ENCODE measurements at places on chromosomes 11 and 22. TPM values are rescaled to one million over a fixed set of nuclear protein-coding genes. Genes with fewer than 3 reads are reported as not detected.

MEN1 gene
- 18.7 TPM for total RNA-seq

LRRC74B gene
- not detected for total RNA-seq

MGAT3 gene
- 12.9 TPM for total RNA-seq

SERHL2 gene
- total RNA-seq: 10.8 TPM

RAB39A gene
- 0.42 TPM for total RNA-seq

ACTN3 gene
- total RNA-seq: 0.16 TPM

NRXN2 gene
- 11.6 TPM for total RNA-seq

OR5P2 gene
- total RNA-seq: 5.6 TPM

TMEM191B gene
- 1.5 TPM for total RNA-seq

SLC22A12 gene
- not detected for total RNA-seq

AP1B1 gene
- 173 TPM for total RNA-seq

KDM4E gene
- not detected for total RNA-seq

PKDREJ gene
- total RNA-seq: 0.13 TPM

Measured in ureter (tissue), 1 donor.